ENCODE measurements at places on chromosomes 6 and 20.

GRCh38 chr6:71040043-71040442 is 83.2 kb upstream of the B3GAT2 start:
- no peak for DNase-seq

- no peak for DNase-seq
Observed at GRCh38 chr6:6699741-6700367, 111.3 kb downstream of the LY86 start.

DNA sequence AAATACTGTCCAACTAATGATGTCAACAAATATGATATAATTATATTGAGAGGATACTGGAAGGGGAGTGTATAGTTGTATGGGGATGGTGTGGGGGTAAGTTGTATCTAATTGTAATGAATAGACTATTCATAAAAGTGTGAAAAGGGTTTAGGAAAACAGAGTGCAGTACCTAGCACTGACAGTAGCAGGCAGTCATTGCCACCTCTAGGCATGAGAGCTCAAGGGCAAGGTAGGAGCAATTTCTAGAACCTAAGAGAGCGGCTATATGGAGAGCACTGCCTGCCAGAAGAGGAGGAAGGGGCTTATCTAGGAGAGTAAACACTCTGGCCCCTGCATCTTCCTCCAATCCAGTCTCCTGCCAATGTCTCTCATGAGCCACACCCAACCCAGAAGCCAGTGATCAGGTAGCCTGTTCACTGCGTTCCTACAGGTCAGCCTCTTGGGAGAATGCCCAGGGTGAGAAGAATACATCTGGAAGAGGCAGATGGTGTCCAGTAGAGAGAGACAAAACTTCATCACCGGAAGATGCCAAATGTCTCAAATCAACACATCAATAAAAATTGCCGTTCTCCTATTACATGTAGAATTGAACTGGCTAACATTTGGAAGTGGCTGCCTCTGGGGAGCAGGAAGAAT is 200.0 kb downstream of the LY86 start:
- DNase-seq = no peak

GRCh38 chr6:81822568-81822967 is 70.1 kb upstream of the TENT5A start:
- DNase-seq = no peak

DNA sequence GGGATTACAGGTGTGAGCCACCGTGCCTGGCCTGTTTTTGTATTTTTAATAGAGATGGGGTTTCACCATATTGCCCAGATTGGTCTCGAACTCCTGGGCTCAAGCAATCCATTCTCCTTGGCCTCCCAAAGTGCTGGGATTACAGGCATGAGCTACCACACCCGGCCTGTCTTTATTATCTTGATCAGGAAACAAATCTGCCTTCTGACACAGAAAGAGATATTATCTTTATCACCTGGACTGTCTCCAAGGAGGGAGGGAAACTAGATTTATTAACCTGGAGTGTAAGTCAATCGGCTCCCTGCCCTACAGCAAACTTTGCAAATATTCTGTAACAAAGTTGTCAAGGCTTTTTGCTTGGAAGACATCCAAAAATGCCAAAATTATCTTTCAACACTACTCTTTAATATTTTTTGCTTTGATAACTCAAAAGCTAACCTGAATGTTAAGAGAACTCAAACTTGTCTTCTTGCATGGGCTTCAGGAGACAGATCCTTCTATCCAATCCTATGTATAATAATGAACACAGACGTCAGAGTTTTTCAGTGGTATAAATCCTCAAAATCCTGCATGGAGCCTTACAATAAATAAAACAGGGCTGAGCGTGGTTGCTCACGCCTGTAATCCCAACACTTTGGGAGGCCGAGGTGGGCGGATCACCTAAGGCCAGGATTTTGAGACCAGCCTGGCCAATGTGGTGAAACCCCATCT is 85.0 kb upstream of the LOC128125822 start:
- no peak for DNase-seq

GRCh38 chr6:118710616-118711015 is 59.2 kb upstream of the CEP85L start:
- no peak for DNase-seq

DNA sequence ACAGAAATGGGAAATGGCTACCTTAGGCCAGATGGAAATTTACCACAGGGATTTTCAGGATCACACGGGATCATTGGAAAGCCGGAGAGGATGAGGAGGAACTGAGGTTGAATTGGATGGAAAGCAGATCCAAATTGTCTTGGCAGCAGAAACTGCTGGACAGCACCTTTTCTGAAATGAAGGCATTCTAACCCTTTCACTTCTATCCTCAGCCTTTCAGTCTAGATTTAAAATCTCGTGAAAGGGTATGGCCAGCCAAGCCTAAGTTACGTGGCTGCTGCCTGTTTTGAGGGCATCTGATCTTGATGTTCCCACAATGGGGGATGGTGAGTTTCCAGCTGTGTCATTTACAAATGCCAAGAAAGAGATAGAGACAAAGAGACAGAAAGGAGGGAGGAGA is 358.2 kb downstream of the KIF16B start:
- DNase-seq = no peak

GRCh38 chr6:32825966-32826365 is 9.2 kb upstream of the HLA-DOB start:
- DNase-seq = no peak

DNA sequence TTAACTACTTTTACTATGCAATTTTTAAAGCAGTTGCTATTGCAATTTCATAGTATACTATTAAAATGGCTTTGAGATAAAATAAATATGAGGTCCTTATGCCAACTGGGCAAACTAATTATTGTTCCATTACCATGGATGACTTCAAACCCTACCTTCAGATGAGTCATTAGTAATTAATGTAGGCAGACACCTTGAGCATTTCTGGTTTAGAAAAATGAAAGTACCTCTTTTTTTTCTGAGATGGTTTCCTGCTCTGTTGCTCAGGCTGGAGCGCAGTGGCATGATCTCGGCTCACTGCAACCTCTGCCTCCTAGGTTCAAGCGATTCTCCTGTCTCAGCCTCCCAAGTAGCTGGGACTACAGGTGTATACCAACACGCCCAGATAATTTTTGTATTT is 11.9 kb downstream of the ASF1A start:
- no peak for DNase-seq

DNA sequence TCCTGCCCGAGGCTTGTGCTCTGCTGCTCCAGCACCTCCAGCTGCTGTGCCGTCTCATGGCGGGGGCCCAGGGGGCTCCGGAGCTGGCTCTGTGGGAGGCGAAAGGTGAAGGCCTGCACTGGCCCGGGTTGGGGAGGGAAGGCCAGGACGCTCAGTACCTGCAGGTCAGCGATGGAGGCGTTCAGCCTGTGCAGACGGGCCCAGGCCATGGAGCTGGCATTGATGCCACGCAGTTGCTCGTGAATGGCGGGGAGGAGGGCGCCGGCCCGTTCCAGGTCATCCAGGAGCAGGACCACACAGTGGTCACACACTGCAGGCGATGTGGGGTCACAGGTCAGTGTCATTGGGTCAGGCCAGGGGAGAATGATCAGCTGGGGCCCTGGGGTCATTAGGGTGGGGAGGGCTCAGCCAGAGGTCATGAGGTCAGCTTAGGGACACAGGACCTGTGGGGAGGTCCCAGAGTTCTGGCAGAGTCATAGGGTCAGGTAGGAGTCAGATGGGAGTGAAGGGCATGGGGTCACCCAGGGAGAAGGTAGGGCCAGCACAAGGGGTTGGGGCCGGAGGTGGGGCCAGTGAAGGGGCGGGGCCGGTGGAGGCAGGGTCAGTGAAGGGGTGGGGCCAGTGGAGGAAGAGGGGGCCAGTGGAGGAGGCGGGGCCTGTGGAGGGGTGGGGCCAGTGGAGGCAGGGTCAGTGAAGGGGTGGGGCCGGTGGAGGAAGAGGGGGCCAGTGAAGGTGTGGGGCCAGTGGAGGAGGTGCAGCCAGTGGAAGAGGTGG is 18.0 kb downstream of the ADRM1 start:
- DNase-seq = no peak

DNA sequence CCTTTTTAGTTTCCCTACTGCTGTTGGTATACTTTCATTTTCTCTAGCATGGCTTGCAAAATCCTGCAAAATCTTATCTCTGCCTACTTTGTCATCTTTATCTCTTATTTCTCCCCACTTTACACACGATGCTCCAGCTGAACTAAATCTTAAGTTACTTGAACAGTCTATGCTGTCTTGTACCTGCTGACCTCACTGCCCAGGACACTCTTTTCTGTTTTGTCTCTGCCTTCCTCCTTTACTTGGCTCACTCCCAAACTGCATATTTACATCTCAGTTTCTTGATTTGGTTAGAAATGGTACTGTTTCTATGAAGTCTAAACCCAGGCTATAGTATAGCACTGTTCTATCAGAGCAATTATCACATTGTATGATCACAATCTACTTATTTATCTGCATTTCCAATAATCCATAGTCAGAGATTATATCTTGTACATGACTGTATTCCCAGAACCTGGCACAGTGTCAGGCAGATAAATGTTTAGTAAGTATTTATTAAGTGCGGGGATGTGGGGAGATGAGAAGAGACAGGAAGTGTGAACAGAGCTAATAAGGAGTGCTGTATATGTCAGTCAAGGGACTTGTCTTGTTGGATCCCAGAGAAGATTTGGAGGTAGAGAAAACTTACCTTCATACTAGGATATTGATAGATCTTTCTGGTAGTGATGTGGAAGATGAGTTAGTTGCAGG is 57.6 kb downstream of the ADGRG6 start:
- DNase-seq = no peak

DNA sequence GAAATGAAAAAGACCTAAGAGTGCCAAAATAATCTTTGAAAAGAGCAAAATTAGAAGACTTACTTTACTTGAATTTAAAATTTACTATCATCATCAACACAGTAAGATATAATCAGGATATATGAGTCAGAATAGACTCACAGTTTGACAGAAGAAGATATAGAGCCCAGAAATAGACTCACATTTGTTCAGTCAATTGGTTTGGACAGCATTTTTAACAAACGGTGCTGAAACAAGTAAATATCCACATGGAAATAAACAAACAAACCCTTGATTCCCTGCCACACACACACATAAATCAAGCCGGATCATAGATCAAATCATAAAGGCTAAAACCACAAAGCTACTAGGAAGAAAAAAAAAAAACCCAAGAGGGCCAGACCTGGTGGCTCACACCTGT is 291.1 kb downstream of the ADGRG6 start:
- DNase-seq = no peak

GRCh38 chr6:24899997-24900325 is 35.8 kb downstream of the RIPOR2 start:
- DNase-seq = no peak

- no peak for DNase-seq
Observed at GRCh38 chr6:20929283-20929682, 395.0 kb downstream of the CDKAL1 start.

GRCh38 chr6:136031982-136032381 is 180.5 kb downstream of the PDE7B start:
- no peak for DNase-seq

DNA sequence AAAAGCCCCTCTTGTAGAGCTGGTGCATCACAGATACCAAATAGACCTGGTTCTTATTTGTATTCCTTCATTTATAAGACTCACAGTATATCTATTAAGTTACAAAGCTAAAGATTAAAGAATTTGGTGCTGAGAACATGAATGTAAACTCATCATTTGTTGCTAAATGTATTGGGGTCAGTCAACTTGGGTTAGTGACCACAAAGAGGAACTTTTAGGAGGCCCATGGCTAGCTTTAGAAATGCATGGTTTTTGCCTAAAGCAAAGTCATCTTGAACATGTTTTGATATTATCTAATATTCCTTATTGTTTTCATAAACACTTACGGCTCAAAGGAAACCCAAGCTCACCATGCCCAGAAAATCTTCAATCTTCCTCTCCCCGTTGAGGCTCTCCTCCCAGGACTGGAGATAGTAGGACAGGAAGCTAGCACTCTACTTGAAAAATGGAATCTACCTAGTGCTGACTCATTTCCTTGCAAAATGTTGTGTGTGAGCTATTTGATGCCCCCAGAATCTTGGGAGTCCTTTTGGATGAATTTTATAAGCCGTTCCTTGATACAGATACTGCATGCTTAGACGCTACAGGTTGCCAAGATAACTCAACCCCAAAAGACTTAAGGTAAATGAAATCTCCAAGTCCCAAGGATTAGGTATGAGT is 121.4 kb downstream of the BMP2 start:
- no peak for DNase-seq

DNA sequence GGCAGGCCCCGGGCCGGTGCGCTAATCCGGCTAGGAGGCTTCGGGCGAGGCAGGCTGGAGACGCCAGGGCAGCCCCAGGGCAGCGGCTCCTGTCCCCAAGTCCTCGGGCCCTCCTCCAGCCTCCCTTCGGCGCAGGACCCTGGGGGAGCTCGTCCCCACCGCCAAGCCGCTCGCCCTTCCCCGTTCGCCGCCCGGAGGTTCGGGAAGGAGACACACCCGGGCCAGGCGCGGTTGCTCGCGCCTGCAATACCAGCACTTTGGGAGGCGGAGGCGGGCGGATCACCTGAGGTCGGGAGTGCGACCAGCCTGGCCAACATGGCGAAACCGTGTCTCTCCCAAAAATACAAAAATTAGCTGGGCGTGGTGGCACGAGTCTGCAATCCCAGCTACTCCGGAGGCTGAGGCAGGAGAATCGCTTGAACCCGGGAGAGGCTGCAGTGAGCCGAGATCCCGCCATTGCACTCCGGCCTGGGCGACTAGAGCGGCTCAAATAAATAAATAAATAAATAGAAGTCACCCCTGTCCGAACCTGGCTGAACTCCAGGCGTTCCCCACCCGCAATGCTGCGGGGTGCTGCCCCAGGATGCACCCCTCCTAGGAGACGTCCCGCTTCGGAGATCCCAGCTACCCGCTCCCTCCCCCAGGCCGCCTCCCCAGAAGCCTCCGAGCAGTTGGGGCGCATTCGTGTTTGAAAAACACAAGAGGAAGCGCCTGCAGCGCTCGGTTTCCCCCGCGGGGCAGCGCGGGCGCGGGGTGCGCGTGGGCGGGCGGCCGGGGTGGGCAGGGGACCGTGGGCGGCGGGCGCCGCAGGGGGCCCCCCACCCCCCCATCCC is 27.5 kb downstream of the SERPINB9 start:
- peak; percentile 52 for DNase-seq

DNA sequence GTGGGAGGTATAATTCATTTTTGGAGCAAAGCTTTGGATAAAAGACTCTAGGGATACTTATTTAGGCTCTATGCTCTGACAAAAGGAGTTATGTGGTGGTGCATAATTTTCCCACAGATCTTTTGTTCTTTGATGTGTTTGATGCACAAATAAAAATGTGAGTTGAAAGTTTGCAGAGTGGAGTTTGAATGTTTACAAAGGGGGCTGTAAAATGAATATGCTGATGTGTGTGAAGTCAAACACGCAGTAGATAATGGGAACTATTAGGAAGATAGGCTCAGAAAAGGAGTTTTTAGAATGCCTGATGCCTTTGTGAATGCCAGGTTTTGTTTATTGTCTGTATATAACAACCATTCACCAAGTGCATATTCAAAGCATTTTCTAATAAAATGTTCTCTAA is 545.0 kb upstream of the EPHA7 start:
- no peak for DNase-seq

DNA sequence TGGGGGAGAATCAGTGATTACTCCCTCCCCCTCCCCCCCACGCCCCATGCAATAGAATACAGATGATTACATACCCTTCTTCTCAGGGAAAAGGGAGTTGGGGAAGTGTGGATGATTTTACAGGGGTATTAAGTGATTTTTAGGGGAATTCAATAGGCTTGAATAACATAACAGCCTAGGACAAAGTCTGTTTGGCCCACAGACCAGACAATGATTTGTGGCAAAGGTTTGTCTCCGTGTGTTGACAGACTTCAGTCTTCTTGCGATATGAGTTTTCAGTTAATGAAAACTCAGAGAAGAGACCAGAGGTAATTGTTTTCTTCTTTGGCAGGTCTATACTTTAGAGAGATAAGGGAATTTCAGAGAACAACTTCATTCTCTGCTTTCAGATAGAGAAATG is 95.3 kb downstream of the OR2B2 start:
- no peak for DNase-seq

- no peak for DNase-seq
Observed at GRCh38 chr20:37223053-37223452, 38.6 kb downstream of the GHRH start.

Data from stimulated activated CD8-positive, alpha-beta memory T cell treated with anti-CD3 and anti-CD28 coated beads, Interleukin-12 subunit alpha, Interleukin-12 subunit beta, amount 100 ng/mL, for 4 hours (primary cell).